ENCODE measurements at places on chromosomes 5 and 9.

DNA sequence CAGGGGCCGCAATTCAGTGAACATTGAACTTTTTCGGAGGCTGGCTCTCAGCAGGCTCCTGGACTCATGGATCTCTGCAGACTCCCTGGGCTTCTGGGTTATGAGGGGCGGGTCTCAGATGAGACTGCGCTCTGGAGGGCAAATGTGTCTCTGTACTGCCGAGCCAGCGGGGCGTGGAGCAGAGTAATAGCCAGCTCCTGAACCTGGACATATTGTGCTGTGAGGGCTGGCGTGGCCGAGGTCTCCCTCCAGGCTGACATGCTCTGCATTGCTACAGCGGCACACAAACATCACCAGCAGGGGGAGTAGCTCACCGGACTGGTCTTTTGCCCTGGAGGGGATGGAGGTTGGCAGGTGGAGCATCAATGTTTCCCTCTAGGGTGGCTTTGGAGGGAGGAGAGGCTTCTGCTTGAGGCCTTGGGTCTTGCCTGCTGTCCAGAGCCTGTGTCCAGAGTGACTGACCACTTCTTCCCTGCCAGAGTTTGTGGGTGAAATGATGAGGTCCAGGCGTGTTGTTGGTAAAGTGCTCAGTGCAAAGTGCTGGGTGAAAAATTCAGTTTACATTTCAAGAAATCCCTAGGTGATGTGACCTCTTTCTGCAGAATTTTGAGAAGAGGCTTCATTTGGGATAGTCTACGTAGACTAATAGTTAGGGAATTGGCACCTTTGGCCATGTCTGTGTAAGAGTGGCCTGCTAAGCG, 10.9 kb upstream of the GADD45G start:
- DNase-seq = peak; percentile 27

DNA sequence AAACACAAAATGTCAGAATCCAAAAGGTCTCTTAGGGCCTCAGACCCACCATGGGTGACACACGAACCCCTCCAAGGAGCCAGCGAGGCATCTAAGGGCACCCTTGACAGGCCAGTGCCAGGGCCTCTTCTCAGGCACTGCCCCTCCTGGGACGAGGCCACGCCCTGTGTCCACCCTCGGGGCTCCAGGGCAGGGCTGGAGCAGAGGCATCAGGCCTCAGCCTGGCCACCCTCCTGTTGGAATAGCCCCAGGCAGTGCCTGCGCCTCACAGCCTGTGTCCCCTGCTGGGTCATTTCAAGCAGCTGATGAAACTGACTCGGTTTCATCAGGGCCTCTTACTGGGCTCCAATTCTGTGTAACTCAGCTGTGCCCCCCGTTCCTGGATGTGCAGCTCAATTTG, 32.8 kb upstream of the SUSD3 start:
- DNase-seq = no peak

DNA sequence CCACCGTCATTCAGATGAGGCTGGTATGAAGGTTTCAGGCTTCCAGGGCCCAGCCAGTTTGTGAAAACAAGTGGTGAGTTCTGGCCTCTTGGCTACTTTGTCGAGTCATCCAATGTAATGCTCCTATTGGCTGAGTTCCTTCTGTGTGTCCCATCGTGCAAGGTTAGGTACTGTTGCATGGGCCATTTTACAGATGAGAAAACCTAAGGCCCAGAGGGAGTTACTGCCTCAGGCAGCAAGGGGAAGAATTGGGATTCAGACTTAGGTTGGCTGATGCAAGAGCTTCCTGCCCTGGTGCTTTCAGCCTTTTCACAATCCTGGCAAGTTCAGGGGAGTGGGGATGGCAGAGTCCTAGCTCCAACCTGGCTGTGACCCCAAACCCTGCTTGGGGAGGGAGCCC, 17.4 kb upstream of the PITX1 start:
- DNase-seq = no peak

DNA sequence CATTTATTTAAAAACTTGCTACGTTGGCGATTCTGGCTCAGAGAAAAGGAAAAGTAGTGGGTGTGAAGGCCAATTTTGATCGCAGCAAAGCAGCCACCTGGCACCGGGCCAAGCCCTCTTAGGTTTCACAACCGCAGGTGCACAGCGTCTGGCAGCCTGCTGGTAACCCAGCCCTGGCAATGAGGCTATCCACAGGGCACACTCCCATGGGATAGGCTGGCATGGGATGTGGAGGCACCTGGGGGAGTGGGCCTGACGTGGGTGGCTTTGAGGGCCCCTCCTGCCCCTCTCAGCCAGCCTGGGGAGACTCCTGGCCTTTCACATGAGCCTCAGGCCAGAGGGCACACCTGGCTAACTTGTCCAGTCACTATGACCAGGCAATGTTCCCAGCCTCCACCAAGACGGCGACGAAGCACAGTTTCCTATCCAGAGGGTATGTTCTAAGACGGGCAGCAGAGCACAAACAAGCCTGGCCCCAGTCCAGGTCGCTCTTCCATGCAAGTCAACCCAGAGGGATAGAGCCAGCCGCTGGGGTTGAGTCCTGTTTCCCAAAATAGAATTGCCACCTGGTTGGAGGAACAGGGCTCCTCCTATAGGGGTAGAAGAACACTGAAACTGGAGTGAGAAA, 19.0 kb downstream of the CMBL start:
- no peak for DNase-seq

DNA sequence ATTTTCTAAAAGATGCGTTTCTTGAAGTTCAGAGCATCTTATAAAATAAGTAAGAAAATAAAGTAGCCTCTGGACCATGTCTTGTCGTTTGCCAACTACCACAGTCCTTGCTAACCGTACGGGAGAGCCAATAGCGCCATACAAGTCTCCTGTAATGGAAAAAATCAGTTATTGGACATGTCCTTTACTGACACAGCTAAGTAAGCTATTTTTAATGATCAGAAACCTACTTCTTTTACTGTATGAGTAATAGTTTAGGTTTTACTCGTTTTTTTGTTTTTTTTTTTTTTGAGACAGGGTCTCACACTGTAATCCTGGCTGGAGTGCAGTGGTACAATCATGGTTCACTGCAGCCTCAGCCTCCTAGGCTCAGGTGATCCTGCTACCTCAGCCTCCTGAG, 37.7 kb upstream of the RAPGEF6 start:
- DNase-seq = no peak

DNA sequence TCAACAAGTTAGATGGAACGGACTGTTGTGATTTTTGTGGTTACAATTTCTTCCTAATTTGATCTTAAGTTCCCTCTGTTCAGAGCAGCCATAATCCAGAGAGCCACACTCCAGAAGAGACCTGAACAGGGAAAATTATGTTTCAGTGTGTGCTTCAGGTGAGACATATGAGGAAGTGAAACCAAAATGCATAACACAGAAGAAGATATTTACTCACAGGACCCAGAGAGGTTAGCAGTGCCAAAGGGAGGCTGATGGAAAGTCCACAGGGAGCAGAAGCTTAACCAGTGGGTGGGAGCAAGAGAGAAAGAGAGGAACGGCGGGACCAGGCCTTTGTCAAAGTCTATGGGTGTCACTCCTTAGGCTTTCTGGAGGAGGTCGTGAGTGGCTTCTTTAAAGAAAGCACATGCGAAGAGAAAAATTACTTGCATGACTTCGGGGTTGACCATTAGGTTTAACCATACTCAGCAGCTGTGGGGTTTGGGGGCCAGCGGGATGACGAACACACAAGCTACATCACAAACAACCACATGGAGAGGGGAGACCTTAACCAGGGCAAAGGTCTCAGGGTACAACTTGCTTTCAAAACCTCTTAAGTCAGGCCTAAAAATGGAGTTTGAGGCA, 141.4 kb downstream of the MED10 start:
- DNase-seq = no peak

DNA sequence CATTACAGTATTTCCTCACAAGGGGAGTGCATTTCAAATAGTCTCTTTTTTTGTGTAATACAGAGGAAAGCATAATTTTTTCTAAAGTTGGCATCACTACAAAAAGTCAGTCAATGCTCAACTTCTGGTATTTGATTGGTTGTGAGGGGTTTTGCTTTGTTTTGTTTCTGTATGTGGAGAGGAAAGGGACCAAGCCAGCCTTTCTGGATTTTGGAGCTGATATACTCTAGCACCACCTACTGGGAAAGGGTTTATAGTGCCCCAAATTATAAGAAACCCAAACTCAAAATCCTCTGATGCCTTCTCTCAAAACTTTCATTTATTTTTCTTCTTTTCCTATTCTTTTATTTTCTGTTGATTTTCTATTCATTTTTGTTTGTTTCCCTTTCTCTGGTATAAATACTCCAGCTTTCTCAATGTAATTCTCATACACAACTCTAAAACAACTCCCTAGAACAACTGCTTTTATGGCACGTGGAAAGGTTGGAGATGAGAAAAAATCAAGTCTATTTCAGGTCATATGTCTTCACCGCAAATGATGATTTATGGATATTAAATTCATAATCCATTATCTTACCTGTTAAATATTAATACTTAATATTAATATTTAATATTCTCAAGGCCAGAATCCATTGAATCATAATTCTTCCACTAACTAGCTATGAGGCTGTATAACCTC, 69.5 kb upstream of the ANXA1 start:
- DNase-seq = peak; percentile 11

DNA sequence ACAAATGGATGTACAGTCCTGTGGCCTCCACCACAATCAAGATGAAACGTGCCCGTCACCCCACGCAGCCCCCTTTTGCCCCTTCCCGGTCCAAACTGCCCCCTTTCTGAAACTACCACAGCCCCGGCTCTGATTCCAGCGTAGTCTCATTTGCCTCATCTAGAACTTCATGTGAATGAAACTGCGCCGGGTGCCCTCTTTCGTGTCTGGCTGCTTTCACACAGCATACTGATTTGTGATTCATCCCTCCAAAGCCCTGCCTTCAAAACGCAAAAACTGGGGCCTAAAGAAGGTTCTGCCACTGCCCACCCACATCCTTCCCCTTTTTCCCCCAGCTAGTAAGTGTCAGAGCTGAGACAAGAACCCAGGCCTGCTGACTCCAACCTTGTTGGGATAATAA, 31.5 kb upstream of the NCS1 start:
- DNase-seq = no peak

- no peak for DNase-seq
Measured at GRCh38 chr5:39730699-39731098, 305.9 kb upstream of the DAB2 start.

GRCh38 chr5:98909363-98909762, 19.4 kb downstream of the CHD1 start:
- DNase-seq = no peak

DNA sequence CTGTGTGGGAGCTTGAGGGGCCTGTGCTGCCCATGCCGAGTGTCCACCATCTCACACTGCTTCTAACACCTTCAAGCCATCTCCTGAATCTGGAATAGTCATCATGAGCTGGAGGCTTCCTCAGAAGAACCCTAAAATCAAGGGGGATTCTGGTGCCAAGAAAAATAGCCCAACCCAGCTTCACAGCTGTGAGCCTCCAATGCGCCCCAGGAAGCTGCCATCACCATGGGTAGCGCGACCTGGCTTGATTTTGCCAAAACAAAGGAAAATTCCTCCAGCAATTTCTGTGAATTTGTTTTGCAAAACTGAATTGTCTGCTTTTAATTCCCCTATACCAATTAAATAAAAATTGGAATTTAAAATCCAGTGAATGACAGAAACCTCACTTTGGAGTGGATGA, 6.2 kb upstream of the TIFAB start:
- DNase-seq = no peak
